ENCODE measurements at places on chromosomes 2 and 18.

- no peak for DNase-seq
Measured at GRCh38 chr2:66699793-66700676, 265.1 kb downstream of the MEIS1 start.

DNA sequence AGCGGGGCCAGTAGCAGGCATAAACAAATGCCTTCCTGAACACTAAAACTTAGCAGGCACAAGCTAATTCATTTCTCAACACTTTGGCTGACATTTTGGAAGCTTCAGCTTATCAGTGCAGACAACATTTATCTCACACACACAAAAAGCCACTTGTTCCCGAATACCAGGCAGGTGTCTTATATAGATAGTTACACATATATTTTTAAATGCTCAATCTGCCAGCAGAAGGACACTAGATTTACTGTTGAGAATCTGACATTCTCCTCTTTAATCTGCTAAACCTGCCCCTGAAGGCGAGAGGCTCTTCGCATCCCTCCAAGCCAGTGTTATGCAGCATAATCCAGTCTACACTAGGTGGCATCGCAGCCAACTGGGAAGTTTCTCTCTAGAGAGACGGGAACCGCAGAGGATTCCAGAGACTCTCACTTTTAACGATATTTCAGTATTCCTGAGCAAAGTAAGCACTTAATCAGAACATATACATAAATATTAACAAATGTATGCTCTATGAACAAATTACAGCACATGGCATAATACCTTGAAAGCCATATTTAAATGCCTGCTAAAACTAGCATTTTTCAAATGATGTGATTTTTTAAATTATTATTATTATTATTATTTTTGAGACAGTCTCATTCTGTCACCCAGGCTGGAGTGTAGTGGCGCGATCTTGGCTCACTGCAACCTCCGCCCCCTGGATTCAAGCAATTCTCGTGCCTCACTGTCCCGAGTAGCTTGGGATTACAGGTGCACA is 90.2 kb upstream of the SCG2 start:
- no peak for DNase-seq

DNA sequence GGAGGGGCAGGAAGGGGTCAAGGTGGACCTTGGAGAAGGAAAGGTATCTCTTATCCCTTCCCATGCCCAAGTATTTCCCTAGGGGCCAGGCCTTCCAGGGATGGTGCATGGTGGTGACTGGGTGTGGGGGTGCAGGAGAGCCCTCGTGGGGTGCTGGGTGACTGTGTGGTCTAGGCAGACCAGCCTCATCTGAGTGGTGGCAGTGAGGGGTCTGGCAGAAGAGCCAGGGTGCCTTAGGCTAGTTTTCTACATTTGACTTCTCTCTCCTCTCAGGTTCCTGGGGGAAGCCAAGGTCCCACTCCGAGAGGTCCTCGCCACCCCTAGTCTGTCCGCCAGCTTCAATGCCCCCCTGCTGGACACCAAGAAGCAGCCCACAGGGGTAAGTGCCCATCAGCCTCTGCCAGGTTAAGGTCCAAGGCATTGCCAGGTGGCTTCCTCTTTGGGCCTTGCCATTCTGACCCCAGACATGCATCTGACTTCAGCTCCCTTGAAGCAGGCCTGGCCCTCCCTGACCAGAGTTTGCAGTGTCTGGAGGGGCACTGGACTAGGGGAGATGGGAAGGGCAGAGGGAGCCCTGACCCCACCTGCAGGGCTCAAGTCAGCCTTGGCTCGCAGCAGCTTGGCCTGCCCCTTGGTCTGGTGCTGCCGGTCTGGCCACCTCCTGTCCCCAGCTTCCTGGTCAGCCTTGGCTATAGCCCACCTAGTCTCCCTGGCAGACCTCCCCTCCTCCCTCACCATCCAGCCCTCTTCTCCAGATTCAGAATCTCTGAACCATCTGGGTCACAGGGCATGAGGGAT is 49.8 kb downstream of the DYSF start:
- no peak for DNase-seq

DNA sequence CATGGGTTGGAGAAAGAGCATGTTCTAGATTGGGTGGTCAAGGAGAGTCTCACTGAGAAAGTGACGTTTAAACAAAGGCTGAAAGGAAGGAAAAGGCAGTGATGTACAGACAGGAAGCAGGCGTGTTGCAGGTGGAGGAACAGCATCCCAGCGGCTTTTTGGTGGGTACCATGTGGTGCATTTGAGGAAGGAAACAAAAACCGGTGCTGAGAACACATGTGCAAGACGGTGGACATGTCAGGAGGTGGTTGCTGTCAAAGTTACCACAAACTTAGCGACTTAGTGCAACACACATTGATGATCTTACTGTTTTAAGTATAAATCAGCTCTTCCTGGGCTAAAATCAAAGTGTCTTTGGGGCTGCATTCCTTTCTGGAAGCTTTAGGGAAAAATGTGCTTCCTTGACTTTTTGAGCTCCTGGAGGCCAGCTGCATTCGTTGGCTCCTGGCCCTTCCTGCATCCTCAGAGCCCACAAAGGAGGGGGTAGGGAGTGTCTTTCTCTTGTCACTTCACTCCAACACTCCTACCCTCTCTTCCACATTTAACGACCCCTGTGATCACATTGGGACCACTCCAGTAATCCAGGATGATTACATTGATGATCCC is 380.6 kb downstream of the FBXO15 start:
- DNase-seq: no peak

- no peak for DNase-seq
Measured at GRCh38 chr2:220931491-220931890, 640.6 kb downstream of the EPHA4 start.

DNA sequence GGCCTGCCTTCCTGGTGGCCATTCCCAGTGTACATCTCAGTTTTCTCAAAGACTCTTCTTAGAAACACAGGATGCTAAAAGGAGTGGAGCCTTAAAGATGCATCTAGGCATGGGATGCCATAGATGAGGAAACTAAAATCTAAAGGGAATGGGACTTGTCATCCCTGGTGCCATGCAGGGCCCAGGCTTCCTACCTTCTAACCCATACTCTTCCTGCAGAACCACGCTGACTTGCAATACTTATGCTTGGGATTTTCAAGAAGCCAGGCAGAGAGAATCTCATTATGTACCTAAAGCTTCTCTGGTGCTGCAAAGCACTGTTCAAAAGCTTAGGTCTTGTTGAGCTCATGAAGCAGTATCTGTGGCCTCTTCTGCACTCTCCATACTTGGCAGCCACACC is 329.1 kb downstream of the CYRIA start:
- no peak for DNase-seq

- DNase-seq: no peak
Measured at GRCh38 chr2:46831869-46832265, 83.7 kb downstream of the MCFD2 start.

DNA sequence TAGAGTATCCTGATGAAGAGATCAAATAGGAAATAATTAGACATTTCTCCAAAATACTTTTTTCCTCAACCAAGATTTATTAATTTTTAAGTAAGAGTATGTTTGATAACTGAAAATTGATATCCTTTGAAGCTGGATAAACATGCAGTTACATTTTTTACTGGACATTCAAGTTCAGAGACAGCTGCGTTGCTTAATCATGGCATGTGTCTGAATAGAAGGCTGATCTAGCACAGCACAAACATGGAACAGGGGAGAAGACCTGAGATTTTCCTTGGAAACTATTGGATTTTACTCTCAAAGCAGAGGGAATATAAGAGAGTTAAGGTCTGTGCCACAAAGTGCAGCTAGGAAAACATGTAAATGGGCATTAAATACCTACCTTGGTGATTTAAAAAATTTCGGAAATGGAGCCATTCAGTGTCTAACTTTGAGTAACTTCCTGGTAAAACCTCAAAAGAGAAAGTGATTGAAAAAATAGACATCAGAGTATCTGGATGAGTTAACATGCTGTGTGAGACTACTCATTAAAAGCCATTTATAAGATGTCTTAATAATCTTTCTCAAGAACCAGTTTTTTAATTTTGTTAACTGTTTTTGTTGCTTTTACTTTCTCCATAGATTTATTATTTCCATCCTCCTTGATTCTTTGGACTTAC is 31.8 kb downstream of the CRIM1 start:
- DNase-seq: no peak

DNA sequence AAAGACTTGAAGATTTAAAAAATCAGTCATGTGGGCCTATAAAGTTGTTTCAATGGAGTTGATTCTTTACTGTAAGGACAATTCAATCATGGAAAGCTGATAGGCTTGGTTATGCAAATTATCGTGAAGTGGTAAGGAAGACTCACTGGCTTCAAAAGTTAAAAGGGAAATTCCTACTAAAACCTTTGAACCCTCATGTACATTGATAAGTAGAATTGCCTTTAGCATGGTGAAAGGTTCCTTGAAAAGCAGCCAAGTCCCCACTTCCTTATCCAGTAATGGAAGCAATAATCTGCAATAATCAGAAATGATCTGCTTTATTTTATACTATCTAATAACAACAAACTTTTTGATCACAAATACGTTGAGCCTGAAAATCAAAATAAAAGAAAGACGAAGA is 14.4 kb upstream of the CCL20 start:
- no peak for DNase-seq

GRCh38 chr2:61356261-61356957 is 114.5 kb downstream of the USP34 start:
- DNase-seq: no peak

DNA sequence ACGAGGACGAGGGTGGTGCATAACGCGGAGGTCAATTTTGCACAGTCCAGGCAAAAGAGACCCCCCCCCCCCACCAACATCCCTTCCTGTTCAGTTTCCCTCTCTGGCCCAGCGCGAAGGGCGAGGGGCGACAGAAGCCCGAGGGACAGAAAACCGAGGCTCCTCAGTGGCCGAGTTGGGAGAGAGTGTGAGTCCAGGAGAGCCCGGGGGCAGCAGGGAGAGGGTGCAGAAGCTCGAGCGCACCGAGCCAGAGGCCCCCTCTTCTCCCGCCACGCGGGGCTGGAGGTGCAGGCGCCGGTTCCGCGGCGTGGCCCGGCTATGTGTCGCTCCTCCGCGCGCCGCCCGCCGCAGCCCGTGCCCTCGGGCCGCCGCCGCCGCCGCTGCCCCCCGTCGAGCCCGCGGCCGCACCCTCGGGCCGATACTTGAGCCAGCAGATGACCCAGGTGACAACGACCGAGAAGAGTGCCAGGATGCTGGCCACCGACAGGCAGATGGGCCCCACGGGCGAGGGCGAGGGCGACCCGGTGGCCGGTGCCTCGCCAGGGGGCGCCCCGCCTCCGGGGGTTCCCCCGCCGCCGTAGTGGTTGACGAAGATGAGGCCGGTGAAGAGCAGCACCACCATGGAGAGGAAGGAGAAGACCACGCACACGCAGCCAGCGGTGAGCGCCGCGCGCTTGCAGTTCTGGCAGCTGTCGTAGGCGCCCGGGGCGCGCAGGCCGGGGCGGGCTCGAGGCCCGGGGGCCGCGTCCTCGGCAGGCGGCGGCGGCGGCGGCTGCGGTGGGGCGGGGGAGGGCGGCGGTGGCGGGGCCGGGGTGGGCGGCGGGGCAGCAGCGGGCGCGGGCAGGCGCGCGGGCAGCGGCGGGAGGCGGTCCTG is 20.2 kb upstream of the PAX3 start:
- DNase-seq: no peak

DNA sequence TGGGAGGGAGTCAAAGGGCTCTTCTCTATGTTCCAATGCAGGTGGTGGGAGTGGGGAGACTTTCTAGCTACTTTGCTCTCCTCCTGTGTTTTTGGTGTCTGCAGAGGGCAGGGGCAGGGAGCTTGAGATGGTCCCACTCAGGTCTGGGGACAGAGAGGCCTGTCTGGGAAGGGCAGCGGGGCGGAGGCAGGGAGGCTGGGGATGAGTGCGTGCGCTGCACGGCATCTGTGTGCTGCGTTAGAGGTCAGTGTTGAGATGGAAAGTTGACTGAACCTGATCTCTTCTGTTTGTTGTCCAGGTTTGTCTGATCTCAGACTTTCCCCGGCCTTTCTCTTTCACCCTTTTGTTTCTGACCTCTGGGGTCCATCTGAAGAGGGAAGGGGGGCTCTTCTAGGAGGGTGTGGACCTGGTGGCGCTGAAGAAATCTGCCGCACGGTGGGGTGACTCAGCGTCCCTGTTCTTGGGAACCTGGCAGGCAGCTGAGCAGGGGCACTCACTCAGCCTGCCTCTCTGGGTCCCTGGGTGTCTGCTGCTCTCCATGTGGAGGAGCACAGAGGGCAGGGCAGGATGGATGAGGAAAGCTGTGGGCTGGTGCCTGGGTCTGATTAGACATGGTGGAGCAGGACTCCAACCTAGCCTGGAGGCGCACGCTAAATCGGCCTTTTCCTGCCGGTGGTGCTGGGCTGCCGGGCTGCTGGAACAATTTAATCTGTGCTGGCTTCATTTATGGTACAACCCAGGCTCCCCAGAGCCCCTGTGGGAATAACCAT is 24.1 kb downstream of the IGFBP2 start:
- DNase-seq: no peak

GRCh38 chr2:1407950-1408675 is 5.2 kb upstream of the TPO start:
- DNase-seq: no peak

GRCh38 chr2:170322140-170322766 is 144.3 kb downstream of the MYO3B start:
- no peak for DNase-seq

GRCh38 chr2:241914542-241914941 is 45.0 kb downstream of the RTP5 start:
- DNase-seq: peak; percentile 66

DNA sequence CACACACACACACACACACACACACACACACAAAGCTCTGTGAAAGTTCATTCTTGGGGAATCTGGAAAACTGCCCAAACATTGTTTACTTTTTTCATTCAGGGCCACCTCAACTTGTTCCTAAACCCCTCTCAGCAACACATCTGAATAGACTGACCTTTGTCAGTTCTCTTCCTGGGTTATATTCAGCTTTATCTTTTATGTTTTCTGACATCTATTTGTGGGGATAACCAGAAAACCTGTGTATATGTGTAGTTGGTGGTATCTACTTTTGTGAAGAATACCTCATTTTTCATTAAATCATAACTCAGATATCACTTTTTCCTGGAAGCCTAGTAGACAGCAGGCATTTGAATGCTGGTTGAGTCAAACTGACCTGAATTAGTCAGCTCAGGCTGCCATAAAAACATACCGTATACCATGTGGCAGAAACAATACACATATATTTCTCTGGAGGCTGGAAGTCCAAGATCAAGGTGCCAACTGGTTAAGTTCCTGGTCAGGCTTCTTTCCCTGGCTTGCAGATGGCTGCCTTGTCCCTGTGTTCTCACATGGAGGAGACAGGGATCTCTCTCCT is 11.0 kb upstream of the RNF144A start:
- DNase-seq: no peak

DNA sequence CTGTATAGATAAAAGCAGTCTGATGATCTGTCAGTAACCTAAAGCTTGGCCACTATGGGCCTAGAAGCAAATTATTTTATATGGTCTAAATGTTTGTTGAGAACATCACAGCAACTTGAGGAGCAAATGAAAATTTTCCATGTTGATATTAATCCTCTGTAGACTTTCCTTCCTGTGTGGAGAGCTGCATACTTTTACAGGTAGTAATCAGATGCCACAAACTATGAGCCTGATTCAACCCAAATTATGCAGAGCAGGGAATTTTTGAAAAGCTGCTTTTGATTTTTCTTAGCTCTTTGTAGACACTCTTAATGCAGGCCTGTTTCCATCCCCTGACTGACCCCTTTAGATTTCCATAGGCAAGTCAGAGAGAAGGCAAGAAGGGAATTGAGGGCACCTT is 17.3 kb downstream of the PAX3 start:
- no peak for DNase-seq

All from aorta (tissue), 5 donors.